NK-92 treated with Interleukin-12 subunit alpha and Interleukin-12 subunit beta, amount 100 ng/mL, for 24 hours (cell line): ENCODE measurements at places on chromosomes 4 and X.

DNA sequence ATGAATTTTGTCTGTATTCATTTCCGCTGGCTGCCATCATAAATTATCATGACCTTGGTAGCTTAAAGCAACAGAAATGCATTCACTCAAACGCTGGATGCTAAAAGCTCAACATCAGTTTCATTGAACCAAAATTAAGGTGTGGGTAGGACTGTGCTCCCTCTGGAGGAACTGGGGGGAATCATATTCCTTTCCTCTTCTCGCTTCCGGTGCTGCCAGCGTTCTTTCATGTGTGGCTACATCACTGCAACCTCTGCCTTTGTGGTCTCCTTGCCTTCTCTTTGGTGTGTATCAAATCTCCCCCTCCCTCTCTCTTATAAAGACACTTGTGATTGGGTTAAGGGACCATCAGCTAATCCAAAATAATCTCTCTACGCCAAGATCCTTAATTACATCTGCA, 39.5 kb downstream of the NEIL3 start:
- no peak for DNase-seq

GRCh38 chrX:15848576-15848975, 6.0 kb downstream of the AP1S2 start:
- DNase-seq, result no peak

GRCh38 chr4:98113012-98113411, 30.3 kb downstream of the STPG2 start:
- no peak for DNase-seq

DNA sequence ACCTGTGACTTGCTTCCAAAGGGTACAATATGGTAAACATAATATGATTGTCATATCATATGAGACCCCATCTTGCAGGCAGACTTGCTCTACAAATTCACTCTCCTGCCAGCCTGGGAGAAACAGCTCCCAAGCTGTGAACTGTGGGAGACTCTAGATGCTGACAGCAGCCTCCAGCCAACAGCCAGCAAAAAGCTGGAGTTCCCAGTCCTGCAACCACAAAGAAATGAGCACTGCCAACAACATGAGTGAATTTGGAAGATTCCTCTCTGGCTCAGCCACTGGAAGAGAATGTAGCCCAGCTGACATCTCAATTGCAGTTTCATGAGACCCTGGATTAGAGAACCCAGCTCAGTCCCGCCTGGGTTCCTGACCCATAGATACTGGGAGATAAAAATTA, 145.4 kb downstream of the QDPR start:
- DNase-seq, result no peak

DNA sequence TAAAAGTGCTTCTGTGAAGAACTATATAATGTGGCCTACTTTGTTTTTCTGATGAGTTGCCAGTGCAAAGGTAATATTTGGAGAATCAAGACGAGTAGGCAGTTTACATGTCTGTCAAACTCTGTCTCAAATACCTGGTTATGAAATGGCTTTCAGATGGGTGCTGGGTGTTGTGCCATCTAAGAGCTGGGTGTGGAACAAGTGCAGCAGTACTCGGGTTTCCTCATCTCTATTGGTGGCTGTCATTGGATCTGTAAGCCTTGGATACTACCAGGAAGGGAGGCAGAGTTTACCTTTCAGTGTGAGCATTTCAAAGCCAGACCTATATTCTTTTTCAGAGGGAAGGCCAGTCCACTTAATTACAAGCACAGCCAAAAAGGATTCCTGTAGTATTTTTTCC, 37.2 kb downstream of the MTM1 start:
- DNase-seq, result no peak

DNA sequence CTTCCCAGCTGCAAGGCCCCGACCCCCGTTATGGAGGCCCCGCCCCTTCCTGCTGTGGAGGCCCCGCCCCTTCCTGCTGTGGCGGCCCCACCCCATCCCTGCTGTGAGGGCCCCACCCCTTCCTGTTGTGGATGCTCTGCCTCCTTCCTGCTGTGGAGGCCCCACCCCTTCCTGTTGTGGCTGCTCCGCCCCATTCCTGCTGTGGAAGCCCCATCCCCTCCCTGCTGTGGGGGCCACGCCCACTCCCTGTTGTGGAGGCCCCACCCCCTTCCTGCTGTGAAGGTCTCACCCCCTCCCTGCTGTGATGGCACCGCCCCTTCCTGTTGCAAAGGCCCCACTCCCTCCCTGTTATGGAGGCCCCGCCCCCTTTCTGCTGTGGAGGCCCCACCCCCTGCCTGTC, 104.9 kb upstream of the PSAPL1 start:
- DNase-seq, result peak; percentile 98

DNA sequence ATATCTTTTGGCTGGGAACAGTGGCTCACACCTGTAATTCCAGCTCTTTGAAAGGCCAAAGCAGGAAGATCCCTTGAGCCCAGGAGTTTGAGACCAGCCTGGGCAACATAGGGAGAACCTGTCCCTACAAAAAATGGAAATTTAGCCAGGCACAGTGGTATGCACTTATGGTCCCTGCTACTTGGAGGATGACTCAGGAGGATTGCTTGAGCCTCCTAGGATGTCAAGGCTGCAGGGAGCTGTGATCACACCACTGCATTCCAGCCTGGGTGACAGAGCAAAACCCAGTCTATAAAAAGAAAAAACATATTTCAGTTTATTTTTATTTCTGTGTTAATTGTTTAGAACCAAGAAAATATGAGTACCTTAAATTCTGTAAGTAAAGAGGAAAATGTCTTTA, 123.7 kb downstream of the CBR4 start:
- DNase-seq, result no peak

- no peak for DNase-seq
Measured at GRCh38 chr4:87938746-87939145, 36.8 kb upstream of the SPP1 start.

DNA sequence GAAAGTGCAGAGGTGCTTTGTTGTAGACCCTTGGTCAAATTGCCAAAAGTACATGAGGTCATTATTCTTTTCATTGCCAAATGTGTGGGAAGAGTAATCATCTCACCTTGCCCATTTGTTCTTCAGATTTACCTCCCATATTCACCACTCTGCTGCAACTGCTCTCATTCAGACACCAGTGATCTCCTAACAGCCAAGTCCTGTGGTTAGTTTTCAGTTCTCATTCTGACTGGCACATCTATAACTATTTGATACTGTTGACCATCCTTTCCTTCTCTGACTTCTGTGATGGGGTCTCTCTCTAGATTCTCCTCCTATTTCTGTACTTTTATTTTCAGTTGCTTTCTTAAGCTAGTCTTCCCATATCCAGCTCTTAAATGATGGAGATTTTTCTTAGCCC, 39.8 kb downstream of the GRIA3 start:
- DNase-seq, result no peak

GRCh38 chrX:39814391-39814790, 283.4 kb downstream of the BCOR start:
- no peak for DNase-seq

- no peak for DNase-seq
Measured at GRCh38 chrX:69287095-69287494, 121.8 kb upstream of the PJA1 start.

GRCh38 chr4:141643557-141643956, 7.2 kb downstream of the IL15 start:
- no peak for DNase-seq

- DNase-seq, result no peak
Measured at GRCh38 chr4:184957446-184958115, 60.7 kb upstream of the HELT start.

- DNase-seq, result no peak
Measured at GRCh38 chr4:163404580-163404979, 60.9 kb downstream of the NPY5R start.

GRCh38 chrX:132631579-132632232, 142.9 kb upstream of the MBNL3 start:
- no peak for DNase-seq

GRCh38 chr4:134343081-134343480, 141.5 kb upstream of the PABPC4L start:
- DNase-seq, result no peak

GRCh38 chr4:41214136-41214824, at the start of gene APBB2:
APBB2 (minus strand) TSS chr4:41214542; CDS start chr4:41033254, 181,288 bp downstream.
- DNase-seq, result no peak

DNA sequence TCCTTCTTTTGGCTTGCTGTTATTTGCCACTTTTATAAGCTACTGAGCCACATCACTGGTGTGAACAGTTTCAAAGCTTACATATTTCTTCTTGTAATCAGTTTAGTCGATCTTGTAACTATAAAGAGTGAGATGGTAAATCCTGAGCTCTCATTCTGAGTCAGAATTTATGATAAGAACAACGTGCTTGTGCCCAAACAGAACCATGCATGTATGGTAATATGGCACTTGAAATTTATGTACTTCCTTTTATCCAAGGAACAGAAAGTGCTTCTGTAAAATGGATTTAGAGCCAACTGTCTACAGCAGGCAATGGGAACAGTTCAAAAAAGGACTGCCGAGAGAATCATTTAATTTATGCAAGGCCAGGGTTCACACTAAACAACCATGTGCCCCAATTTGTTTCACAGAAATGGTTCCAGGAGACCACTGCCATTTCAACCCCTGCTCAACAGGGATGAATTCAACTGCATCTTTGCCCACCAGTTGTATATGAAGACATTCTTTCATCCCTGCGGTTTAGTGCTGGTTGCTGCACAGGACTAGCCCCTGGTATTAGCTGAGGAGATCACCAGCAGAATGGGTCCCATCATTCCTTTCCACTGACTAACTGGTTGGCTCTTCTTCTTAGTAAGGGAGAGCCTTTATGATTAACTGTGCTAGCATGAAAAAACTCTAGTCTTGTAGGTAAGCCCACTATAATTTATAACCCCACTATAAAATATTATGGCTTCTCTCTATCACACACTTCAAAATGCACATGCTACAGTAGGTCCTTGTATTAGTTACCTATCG, 162.9 kb upstream of the PGRMC2 start:
- DNase-seq, result no peak

- no peak for DNase-seq
Measured at GRCh38 chr4:3410401-3411135, 31.2 kb upstream of the HGFAC start.
